Coronary artery (tissue), 2 donors: ENCODE measurements at places on chromosomes 1 and 21.

DNA sequence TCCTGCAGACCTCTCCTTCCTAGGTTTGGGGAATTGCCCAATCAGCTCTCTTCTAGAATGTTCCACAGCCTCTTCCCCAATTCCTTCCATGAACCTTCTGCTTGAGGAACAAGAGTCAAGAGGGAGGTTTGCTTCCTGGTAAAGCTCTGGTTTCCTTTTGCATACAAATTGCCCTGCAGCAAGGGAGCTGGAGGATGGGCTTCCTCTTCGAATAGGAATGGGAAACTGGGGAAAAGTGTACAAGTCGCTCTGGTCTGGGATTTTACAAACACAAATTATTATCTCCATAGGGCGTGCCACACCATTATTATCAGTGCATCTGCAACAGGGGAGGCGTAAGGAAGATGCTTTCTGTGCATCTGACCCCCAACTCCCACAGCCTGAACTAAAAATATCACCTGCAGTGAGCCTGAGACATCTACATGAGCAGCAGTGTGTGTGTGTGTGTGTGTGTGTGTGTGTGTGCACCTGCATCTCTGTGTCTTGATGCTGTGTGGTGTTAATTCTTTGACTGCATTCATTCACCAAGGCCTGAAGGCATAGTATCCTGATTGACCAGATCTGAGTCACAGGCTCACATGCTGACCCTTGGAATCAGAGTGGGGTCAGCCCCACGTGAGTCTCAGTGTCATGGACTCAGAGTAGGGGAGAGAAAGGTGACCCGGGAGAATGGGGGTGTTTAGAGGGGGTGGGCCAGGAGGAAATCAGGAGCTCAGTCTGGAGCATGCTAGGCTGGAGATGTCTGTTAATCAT is 272.9 kb downstream of the KAZN start:
- DNase-seq: no peak

DNA sequence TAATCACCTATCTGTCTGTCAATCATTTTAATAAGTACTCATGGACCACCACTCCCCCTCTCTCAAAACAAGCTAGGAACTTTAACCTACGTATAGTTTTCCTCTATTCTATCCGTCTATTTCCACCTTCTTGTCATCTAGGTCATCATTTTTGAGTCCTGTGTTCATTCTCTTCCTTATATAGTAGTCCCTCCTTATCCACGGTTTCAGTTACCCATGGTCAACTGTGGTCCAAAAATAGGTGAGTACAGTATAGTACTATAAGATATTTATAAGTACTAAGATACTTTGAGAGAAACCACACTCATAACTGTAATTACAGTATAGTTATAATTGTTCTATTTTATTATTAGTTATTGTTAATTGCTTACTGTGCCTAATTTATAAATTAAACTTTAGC is 7.5 kb downstream of the PKN2 start:
- DNase-seq: no peak

- peak; percentile 62 for DNase-seq
These were observed 5.9 kb upstream of the LHX9 start for GRCh38 chr1:197911111-197911856.

- DNase-seq: no peak
These were observed 129.8 kb downstream of the ZP4 start for GRCh38 chr1:237760951-237761350.

- no peak for DNase-seq
These were observed 112.1 kb downstream of the DTL start for GRCh38 chr1:212147581-212148033.

DNA sequence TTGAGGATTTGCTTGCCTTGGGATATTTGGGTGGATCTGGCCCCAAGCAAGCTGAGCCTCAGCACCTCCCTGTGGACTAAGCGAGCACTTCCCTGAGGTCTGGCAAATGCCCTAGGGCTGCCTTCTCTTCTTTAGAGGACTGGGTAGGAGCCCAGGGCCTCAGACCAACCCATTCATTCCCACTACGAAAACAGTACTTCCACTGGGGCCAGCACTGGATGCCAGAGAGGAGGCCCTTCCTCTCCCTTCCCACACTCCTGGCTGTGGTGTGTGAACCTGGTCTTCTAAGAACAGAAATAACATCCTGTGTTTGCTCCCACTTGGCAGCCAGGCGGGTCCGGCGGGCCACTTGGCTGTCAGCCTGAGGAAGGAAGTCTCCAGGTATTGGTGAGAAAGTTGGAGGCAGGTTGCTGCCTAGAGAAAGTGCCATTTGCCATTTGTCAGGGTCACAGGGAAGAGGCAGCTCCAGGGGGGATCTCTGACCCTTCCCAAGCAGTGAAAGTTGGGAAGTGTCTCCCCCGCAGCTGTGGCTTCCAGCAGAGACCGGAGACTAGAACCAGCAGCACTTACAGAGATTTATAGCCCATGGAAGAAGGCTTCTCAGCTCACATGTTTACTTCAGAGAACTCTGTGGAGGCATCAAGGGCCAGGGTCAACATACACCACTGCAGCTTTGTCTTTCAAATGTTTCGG is 323.5 kb downstream of the SIPA1L2 start:
- no peak for DNase-seq

DNA sequence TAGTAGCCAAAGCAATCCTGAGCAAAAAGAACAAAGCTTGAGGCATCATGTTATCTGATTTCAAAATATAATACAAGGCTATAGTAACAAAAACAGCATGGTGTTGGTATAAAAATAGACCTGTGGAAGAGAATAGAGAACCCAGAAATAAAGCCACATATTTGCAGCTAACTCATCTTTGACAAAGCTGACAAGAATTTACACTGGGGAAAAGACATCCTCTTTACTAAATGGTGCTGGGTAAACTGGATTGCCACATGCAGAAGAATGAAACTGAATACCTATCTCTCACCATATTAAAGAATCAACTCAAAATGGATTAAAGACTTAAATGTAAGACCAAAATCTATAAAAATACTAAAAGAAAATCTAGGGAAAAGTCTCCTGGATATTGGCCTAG is 59.5 kb upstream of the CD55 start:
- no peak for DNase-seq

DNA sequence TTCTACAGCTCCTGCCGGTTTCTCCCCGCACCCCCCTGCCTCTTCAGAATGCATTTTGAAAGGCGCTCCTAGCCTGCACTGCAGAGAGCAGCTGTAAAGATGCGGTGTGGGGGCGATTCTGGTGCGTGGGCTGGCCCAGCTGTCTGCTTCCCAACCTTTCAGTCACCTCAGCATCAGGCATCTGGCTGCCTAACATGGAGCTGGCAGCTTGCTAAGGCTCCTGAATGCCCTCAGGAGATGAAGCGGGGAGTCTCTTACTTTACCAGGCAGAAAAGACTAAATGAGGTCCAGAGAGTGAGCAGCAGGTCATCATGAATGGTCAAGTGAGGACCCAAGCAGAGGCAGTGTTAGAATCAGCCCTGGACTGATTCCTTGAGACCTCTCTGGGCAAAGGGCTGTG is 8.7 kb downstream of the IER5 start:
- DNase-seq: no peak

DNA sequence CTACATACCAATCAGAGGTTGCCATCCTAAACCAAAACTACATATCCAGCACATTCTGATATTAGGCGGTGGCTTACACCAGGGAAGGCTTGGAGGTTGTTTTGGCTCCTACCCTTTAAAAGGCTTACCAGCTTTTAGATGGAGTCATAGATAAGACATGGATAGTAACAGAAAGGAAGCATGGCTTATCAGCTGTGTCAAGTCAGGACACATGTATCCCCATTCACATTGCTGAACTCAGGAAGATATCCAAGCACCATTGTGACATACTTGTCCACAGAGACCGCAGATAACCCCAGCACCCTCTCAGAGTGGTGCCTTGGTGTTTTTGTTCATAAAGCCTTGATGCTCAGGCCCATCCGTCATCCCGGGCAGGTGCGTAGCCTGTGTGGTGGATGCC is 39.7 kb downstream of the ADARB1 start:
- DNase-seq: no peak

GRCh38 chr1:165759095-165759494 is 9.6 kb downstream of the TMCO1 start:
- no peak for DNase-seq

DNA sequence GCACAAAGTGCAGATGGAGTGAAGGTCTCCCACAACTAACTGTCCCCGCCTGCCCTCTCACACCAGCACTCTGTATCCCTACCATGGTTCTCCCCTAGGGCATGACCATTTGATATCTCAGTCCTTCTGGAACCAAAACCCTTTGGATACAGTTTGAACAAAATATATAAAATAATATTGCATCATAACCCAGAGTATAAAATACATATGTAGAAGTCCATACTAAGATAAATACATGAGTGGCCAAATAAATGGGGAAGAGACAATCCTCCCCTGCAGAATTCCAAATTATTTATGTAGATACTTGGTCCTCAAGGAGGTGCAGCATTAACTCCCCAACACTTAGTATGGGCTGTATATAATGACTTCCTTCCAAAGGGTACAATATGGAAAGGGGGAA is 207.4 kb downstream of the RRAGC start:
- no peak for DNase-seq

DNA sequence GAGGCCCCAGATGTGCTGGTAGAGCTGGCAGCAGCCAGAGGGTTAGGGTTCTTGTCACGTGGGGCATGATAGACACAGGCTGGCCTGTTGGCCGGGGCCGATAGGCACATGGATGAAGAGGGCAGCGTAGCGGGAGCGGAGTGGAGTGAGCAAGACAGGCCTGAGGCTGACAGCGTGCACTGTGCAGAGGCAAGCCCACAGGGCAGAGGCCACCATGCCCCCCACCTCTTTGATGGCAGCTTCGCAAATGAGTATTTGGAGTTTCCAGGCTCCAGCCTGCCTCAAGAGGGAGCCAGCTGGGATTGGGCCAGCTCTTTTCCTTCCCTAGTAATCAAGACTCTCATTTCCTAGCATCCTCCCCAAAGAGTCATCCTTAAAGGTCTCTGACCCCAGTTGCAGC is 43.5 kb downstream of the TMCC2 start:
- no peak for DNase-seq

DNA sequence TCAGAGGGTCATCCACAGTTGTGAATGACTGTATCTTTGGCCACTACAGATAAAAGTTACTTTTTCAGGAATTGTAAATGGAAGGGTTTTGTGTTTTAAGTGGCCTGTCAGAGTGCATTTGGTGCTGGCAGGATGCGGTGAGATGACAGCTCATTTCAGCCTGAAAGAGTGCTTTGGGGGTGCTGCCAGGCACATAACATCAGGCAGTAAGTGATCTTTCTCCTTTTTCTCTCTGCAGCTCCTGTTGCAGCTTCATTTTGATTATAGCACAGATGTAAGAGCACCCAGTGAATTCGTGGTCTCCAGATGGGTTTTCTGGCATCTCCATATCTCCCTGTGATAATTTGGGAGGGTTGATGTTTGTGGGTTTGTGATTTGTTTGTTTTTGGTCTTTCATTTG is 14.8 kb upstream of the FAM163A start:
- no peak for DNase-seq

GRCh38 chr21:28444111-28444510 is 548.6 kb downstream of the LTN1 start:
- no peak for DNase-seq

DNA sequence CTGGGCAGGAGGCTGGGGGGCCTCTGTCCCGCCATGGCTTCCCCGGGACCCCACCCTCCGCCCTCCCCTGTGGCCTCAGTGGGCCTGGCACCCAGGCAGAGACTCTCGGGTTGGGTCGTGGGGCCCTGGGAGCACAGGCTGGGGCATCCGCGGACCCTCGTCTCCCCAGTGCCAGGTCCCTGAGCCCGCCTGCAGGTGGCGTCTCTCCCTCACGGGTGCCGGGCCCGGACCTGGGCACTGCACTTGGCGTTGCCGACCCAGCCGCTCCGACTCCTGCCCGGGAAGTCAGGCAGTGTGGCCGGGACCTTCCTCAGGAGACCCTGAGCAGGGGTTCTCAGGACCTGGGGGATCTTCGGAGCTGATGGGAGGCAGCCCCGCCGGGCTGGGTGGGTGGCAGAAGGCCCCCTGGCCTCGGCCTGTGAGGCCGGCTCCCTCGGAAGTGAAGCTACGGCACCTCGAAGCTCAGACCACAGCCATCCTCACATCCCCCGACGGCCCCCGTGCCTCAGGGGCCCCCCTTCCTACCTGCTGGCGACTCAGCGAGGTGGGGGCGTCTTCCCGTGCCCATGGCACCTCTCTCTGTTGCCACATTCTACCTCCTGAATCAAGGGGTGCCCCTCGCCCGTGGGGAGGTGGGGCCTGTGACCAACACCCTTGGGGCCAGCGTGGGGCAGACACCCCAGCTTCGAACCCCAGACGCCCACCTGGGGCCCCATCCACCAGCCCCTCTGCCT is 6.4 kb upstream of the C1orf159 start:
- no peak for DNase-seq

DNA sequence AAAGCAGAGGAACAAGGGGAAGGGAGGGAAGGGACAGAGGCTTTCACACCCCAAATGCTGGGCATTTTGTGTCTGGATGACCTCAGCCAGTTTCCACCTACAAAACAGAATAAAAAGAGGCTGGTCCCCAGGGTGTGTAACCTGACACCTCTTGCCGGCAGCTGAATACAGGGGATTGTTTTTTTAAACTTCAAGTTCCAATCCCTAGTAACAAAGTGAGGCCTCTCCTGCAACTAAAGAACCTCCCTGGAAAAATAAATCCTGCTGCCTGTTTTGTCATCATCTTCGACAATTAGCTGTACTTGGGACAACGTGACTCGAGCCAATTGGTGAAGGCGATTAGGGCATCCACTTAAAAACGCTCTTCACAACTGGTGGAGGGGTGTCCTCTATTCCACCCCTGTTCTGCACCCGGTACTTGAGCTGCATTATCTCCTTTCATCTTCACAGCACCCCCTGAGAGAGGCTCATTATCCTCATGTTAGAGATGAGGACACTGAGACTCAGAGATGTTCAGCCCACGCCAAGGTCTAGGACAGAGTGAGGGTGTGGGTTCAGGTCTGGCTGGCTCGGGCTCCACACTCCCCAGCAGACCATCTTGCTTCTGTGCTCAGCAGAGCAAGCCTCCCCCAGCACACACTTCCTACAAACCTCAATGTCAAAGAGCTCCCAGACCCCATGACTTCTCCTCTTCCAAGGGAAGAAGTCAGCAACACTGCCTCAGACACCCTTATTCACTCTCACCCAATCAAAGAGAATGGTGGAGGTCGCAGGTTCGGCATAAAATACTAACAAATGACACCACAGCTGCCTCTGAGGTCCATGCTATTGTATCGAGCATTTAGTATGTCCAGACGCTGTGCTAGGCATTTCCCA is 15.2 kb downstream of the ITPKB start:
- DNase-seq: no peak

DNA sequence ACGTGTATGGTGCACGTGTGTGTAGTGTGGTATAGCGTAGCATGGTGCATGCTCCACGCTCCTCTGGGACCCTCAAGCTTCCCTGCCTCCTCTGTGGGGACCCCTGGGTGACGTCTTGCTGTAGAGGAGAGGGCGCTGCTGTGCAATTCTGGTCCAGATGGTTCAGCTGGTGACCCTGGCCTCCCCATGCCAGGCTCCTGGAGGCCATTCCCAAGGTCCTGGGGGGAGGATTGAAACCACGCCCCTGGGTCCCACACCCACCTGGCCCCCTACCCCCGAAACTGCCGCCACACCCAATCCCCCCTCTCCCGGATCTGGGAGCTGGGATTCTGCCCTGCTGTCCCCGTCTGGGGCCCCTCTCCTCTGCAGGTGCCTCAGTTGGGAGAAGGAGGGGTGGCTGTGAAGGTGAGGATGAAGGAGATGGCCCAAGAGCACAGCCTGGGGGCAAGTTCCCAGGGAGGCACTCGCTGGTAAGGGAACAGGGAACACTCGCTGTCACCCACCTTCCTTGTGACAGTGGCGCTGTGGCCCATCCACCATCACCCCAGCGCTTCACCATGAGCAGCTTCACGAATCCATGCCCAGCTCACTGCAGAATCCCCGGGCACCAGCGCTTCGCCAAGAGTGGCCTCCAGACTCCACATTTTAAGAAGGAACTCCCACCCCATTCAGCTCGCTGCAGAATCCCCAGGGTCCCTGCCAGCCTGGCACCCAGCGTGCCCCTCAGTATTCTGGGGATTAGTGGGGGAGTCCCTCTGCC is 38.0 kb downstream of the WDR4 start:
- peak; percentile 62 for DNase-seq
